Fibroblast of lung (primary cell): ENCODE measurements at places on chromosomes 1 and 21. TPM values are rescaled to one million over a fixed set of nuclear protein-coding genes. Genes with fewer than 3 reads are reported as not detected.

The CCDC181 gene
- 0.34 and 0.40 TPM in 2 replicates for polyA plus RNA-seq

The NOS1AP gene
- polyA plus RNA-seq, result 0.10 and 0.14 TPM in 2 replicates

The NBPF4 gene
- polyA plus RNA-seq, result not detected in 2 replicates

The C1orf167 gene
- polyA plus RNA-seq, result 0.28 and 0.39 TPM in 2 replicates

GRCh38 chr1:212542761-212543187 lies 65.8 kb upstream of the ATF3 start:
- DNase-seq, result no peak
- H3K27me3 ChIP-seq, result peaks cover 3% of the 10 kb centered on the region
- H3K27ac ChIP-seq, result no peak overlapping the region
- no peaks in the 10 kb centered on the region for H3K4me1 ChIP-seq
- H3K36me3 ChIP-seq, result no peaks in the 10 kb centered on the region

DNA sequence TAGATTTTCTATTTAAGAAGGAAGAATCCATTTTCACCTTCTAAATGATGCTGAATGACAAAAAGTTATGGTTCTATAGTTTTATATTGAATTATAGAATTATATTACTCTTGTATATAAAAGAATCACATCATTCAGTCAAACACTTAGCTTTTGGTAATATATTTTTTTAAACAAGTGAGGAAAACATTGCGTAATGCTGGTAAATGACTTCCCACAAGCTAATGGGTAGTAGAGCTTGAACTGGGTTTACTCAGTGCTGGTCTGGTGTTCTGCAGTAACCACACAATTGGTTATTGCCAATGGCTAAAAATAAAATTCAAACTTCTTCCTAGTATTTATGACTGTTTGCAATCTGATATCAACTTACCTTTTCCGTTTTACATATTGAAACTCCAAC lies 10.6 kb upstream of the GIPC2 start:
- no peak overlapping the region for H3K4me3 ChIP-seq
- H3K36me3 ChIP-seq, result no peaks in the 10 kb centered on the region
- DNase-seq, result no peak
- H3K4me1 ChIP-seq, result peaks cover 3% of the 10 kb centered on the region
- H3K27ac ChIP-seq, result no peak overlapping the region

DNA sequence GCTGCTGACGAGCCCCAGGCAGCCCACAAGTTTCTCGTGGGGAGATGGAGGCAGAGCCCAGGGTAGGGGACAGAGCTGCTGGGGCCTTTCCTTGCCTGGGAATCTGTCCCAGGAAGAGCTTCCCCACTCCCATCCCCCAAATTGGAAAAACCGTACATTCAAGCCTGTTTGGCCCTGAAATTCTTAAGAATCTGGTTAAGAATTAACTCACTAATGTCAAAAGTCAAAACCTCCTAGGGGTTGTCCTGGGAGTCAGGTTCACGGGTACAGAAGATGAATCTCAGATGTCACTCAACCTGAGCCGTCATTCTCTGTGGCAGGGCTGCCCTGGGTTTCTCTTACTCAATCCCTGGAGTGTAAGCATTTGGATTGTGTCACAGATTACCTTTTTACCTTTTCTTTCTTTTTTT lies 8.4 kb downstream of the C1orf115 start:
- H3K36me3 ChIP-seq, result no peaks in the 10 kb centered on the region
- peaks cover 2% of the 10 kb centered on the region for H3K27me3 ChIP-seq
- no peak overlapping the region for H3K27ac ChIP-seq
- H3K4me1 ChIP-seq, result no peaks in the 10 kb centered on the region
- DNase-seq, result no peak

- H3K36me3 ChIP-seq, result no peaks in the 10 kb centered on the region
- H3K4me3 ChIP-seq, result no peak overlapping the region
- H3K27ac ChIP-seq, result no peak overlapping the region
- H3K27me3 ChIP-seq, result no peaks in the 10 kb centered on the region
- no peak for DNase-seq
Measured at GRCh38 chr1:44261171-44261817, 48.0 kb downstream of the DMAP1 start.

- H3K36me3 ChIP-seq, result no peaks in the 10 kb centered on the region
- no peak overlapping the region for H3K4me3 ChIP-seq
- H3K27me3 ChIP-seq, result no peaks in the 10 kb centered on the region
- H3K4me1 ChIP-seq, result no peaks in the 10 kb centered on the region
Measured at GRCh38 chr1:116769104-116769452, 14.8 kb downstream of the CD2 start.

- DNase-seq, result no peak
- H3K4me1 ChIP-seq, result peaks cover 8% of the 10 kb centered on the region
- peak overlapping the region; percentile 79 for H3K4me3 ChIP-seq
- peaks cover 7% of the 10 kb centered on the region for H3K36me3 ChIP-seq
Measured at GRCh38 chr1:52057255-52057654, 1.2 kb downstream of the BTF3L4 start.

DNA sequence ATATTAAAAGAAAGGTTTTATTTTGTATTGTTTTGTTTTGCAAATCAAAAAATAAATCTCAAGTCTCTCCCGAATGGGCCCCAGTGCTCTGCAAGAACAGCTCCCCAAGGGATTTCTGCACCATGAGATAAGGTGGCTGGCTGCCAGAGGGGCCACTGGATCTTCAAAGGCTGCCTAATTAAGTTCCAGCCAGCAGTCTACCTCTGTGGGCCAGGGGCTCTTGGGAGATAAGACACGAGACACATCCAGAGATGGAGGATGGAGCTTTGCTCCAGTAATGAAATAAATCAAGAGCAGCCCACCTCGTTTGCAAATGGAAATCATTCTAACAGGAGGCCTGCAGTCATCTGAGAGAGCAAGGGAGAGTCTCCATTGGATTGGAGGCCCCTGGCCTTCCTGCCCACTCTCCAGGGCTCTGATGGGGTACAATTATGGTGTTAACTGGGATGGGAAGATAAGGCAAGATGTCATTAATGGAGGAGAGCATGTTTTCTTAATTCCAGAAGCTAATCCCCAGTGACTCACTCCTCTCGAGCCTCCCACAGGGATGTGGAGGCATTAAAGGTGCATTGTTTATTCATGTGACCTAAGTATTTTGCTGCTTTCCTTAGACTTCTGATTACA lies 155.2 kb upstream of the KAZN start:
- no peak for DNase-seq
- no peaks in the 10 kb centered on the region for H3K27me3 ChIP-seq
- H3K4me3 ChIP-seq, result no peak overlapping the region
- peaks cover 15% of the 10 kb centered on the region for H3K4me1 ChIP-seq

GRCh38 chr1:1510912-1511532 lies 940 bp upstream of the ATAD3A start:
- peak overlapping the region; percentile 99 for H3K27ac ChIP-seq
- peaks cover 3% of the 10 kb centered on the region for H3K4me1 ChIP-seq
- H3K36me3 ChIP-seq, result no peaks in the 10 kb centered on the region
- H3K27me3 ChIP-seq, result no peaks in the 10 kb centered on the region

DNA sequence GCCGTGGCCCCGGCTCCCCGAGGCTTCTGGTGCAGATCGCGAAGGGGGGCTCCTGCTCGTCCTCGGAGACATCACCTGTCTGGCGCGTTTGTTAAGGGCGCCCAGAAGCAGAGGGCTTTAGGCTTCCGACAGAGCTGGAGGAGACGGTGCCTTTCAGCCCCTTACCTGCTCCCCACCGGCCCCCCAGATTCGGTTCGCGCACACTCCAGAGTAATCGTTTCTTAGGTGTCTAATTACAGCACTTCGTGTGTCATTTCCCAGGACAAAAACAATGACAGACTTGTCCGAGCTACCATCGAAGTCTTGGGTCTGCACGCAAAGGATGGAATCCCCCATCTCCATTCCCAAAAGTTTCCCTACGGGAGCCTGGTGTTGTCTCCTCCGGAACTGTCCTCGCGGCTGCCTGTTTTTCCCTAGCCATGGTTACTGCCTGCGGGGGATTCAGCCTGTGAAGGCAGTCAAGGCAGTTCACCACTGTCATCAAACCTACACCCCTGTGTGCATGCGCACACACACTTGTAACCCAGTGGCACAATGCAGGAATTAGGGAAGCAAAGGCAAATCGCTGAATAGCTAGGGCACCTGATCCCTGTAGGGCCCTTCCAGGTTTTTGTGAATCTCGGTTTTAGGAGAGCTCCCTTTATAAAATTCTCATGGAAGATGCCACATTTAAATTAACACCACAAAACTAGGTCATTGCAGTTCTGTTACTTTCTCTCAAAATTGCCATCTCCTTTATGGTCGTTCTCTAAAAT lies 738 bp upstream of the CDC42BPA start:
- H3K4me1 ChIP-seq, result no peaks in the 10 kb centered on the region
- H3K4me3 ChIP-seq, result peak overlapping the region; percentile 70
- H3K27ac ChIP-seq, result peak overlapping the region; percentile 80
- no peaks in the 10 kb centered on the region for H3K36me3 ChIP-seq
- H3K27me3 ChIP-seq, result no peaks in the 10 kb centered on the region

DNA sequence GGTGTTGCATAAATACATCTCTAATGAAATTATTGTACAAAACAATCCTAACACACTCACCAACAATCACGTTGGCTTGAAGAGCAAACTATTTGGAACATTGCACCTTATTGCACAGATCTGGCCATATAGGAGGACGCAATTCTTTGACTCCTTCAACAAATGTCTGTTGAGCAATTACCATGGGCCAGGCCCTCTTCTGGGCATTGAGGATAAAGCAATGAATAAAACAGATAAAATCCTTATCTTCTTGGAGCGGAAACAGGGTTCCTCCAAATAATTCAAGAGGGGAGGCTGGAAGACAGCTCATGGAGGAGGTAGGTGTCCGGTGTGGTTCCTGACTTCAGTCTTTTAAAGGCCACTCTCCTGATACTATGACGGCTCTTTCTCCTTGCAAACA lies 43.3 kb downstream of the PAX7 start:
- no peak overlapping the region for H3K4me3 ChIP-seq
- no peaks in the 10 kb centered on the region for H3K27me3 ChIP-seq
- no peak for DNase-seq
- H3K36me3 ChIP-seq, result no peaks in the 10 kb centered on the region

DNA sequence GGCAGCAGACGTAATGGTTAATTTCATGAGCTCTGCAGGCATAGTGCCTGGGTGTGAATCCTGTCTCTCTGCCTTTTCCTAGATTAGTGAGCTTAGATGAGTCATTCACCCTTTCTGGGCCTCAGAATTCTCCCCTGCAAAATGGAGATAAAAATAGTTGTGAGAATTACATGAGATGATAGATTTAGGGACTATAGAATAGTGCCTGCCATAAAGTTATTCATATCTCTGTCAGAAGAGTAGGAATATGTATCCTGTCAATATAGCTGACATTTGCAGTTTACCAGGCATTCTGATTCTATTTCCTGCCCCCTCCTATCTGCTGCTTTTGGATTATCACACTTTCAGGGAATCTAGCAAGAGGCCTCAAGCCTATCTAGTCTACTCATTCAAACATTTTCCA lies 112.0 kb downstream of the PDE4B start:
- no peaks in the 10 kb centered on the region for H3K4me1 ChIP-seq
- no peak for DNase-seq
- H3K4me3 ChIP-seq, result no peak overlapping the region
- H3K27ac ChIP-seq, result no peak overlapping the region

GRCh38 chr1:212461916-212462660 lies 29.4 kb downstream of the NENF start:
- no peaks in the 10 kb centered on the region for H3K36me3 ChIP-seq
- H3K4me3 ChIP-seq, result no peak overlapping the region
- H3K4me1 ChIP-seq, result no peaks in the 10 kb centered on the region
- H3K27me3 ChIP-seq, result peaks cover 2% of the 10 kb centered on the region
- no peak for DNase-seq

DNA sequence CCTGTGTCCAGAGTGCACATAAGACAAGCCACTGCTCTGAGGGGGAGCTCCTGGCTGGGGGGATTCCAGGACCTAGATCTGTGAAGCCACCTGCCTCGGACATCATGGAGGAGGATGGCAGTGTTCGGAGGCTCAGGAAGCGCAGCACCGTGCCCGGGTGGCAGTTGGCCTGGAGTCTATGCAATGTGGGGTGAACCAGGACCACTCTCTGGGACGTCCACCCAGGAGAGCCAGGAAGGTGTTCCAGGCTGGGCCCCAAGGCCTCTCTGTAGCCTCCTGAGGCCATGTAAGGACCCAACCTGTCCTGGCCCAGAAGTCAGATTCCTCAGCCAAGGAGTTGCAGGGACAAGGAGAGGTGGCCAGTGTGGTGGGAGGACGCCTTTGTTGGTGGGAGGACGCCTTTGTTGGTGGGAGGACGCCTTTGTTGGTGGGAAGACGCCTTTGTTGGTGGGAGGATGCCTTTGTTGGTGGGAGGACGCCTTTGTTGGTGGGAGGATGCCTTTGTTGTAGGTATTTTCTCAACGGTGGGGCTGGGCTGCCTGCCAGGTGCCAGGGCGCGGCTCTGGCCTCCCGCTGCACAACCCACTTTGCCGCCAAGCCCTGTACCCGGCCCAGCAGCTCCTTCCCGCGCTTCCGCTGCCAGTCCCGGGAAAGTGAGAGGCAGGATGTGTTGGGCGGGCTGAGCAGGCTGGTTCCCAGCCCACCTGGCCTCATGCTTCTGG lies 30.6 kb upstream of the BMP8B start:
- no peaks in the 10 kb centered on the region for H3K36me3 ChIP-seq
- DNase-seq, result no peak
- H3K27me3 ChIP-seq, result peaks cover 6% of the 10 kb centered on the region
- no peak overlapping the region for H3K27ac ChIP-seq
- no peak overlapping the region for H3K4me3 ChIP-seq

GRCh38 chr1:54417123-54417522 lies 10.9 kb upstream of the SSBP3 start:
- H3K4me3 ChIP-seq, result no peak overlapping the region
- peaks cover under 1% of the 10 kb centered on the region for H3K27me3 ChIP-seq
- no peak overlapping the region for H3K27ac ChIP-seq
- DNase-seq, result no peak

DNA sequence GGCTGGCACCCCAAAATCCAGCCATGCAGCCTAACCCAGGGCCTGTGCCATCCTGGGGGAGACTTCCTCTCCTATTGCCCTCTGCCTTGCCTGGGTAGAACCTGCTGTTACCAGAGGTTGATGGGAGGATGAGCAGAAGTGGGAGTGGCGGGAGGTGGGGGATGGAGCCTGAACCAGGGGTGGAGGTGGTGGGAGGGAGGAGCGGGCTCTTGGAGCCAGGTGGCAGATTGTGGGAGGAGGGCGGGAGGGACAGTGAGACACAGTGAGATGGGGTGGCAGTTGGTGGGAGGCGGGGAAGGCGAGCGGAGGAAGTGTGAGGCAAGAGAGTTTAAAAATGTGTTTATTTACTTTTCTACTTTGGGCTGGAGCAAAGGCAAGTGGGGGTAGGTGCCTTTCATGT lies 87.3 kb downstream of the KCNJ6 start:
- no peaks in the 10 kb centered on the region for H3K27me3 ChIP-seq
- no peak overlapping the region for H3K27ac ChIP-seq
- no peak overlapping the region for H3K4me3 ChIP-seq
- DNase-seq, result no peak

DNA sequence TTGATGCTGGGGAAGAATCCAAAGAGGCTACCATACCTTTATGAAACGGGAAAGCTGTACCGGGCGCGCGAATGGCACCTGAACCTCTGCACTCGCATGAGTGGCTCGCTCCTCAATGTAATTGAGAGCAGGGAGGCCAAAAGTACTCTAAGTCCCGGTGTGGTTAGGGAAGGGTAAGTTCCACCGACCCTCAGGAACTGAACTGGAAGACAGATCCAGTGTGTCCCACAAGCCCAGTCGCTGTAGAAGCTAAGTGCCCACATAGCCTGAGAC lies 1.0 kb downstream of the GATAD2B start:
- peak overlapping the region; percentile 57 for H3K27ac ChIP-seq
- H3K4me1 ChIP-seq, result peaks cover 18% of the 10 kb centered on the region
- DNase-seq, result no peak
- no peaks in the 10 kb centered on the region for H3K27me3 ChIP-seq
- H3K36me3 ChIP-seq, result no peaks in the 10 kb centered on the region
